Dermis microvascular lymphatic vessel endothelial cell (primary cell): ENCODE measurements at places on chromosomes 3 and 15. TPM values are rescaled to one million over a fixed set of nuclear protein-coding genes. Genes with fewer than 3 reads are reported as not detected.

The GPR62 gene
- total RNA-seq: under 0.01 TPM in 1 of 2 replicates, not detected in the other

The CTXN2 gene
- not detected in 2 replicates for total RNA-seq

The GOLGA6L9 gene
- 0.51 and 0.63 TPM in 2 replicates for total RNA-seq

The SMCO1 gene
- total RNA-seq: not detected in 2 replicates

The RARRES1 gene
- total RNA-seq: 1.7 and 3.4 TPM in 2 replicates

The EXD1 gene
- total RNA-seq: under 0.01 TPM in 1 of 2 replicates, not detected in the other

The CCR8 gene
- total RNA-seq: not detected in 2 replicates

The FBXO40 gene
- total RNA-seq: not detected in 2 replicates

The PIERCE2 gene
- total RNA-seq: 0.89 and 1.0 TPM in 2 replicates

The PLOD2 gene
- 70.2 and 81.0 TPM in 2 replicates for total RNA-seq

The IL12A gene
- 0.13 TPM in 1 of 2 replicates, not detected in the other for total RNA-seq

The SMAD6 gene
- 7.1 and 7.5 TPM in 2 replicates for total RNA-seq

The INSYN1 gene
- total RNA-seq: 0.13 and 0.51 TPM in 2 replicates

The DNAJB11 gene
- 38.3 and 38.9 TPM in 2 replicates for total RNA-seq

- no peak for DNase-seq
Measured at GRCh38 chr3:192331749-192332385, 395.5 kb downstream of the FGF12 start.

GRCh38 chr15:62770752-62771151, 271.8 kb upstream of the TPM1 start:
- no peak for DNase-seq

DNA sequence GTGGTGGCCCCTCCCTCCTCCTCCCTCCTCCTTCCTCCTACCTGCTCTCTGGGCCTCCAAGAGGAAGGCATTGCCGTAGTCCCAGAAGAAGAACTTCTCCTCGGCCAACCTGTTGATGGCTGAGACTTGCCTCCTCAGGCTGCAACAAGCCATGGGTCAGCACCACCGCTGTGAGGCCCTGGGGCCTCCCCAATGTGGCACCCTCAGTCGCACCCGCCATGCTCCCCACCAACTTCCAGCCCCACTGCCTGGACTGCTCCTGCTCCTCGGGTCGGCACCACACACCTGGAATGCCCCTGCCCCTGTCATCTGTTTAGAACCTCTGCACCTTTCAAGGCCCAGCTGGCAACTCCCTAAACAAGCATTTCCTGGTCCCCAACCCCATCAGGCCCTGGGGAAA, 17.6 kb downstream of the UROC1 start:
- DNase-seq: no peak

DNA sequence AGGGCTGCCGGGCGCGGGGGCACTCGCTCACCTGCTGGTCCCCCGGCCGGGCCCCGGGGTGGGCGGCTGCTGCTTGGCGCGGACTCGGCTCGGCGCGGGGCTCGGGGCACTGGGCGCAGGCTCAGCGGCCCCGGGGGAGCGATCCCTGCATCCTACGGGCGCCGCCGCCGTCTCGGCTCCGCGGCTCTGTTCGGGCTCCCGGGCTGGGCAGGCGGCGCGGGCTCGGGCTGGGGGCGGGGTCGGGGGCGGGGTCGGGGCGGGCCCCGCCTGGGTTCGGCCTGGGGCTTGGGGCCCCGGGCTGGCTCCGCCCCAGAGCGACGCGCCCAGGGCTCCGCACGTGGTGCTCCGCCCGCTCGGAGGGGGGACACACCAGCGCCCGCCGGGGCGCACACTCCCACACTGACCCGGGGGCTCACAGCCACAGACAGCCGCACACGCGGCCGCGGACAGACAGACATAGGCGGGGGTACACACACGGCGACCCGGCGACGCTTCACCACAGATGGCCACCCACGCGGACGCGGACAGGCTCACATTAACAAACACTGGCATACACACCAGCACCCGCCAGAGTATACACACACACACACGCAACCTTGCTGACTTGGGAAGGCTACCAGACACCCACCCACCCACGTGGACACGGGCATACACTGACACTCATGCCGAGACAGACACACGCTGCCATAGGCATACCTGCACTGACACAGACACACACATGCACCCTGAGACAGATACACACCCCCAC, at the start of gene SCN5A:
TSS of gene SCN5A (minus strand) at position 188 of the 748 bp plus-strand sequence. CDS start 16,380 bp downstream, outside the sequence.
- peak; percentile 60 for DNase-seq

DNA sequence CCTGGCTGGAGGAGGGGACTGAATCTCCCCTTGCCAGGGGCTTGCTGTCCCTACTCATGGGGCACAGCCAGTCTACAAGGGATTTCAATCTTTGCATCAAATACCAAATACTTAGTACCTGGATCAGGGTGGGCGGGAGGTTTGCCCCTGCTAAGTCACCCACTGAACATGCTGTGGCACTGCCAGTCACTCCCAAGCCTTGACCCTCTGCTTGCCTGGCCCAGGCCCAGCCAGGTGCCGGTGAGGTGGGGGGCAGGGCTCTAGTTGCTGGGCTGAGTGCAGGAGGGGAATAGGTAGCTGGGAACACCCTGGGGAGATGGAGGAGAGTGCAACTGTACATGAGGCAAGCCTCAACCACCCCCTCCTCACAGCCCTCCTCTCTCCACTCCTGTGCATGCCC, 136.3 kb upstream of the LRTM1 start:
- DNase-seq: no peak

- DNase-seq: no peak
Measured at GRCh38 chr15:39797407-39797806, 14.8 kb upstream of the FSIP1 start.

- DNase-seq: no peak
Measured at GRCh38 chr15:56734013-56734635, 815 bp upstream of the ZNF280D start.

- peak; percentile 70 for DNase-seq
Measured at GRCh38 chr15:35705884-35706585, 160.1 kb upstream of the DPH6 start.

DNA sequence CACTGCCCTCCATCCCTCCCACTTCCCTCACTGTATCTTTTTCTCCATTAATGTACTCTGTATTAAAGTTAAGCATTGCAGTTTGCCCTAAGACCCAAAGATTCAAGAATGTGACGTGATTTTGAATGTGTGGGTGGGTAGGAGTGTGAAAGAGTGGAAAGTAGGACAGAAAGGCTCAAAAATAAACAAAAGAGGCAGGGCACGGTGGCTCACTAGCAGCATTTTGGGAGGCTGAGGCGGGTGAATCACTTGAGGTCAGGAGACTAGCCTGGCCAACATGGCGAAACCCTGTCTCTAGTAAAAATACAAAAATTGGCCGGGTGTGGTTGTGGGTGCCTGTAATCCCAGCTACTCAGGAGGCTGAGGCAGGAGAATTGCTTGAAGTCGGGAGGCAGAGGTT, 18.4 kb downstream of the TFRC start:
- DNase-seq: no peak

GRCh38 chr3:40465111-40465407, 7.9 kb downstream of the RPL14 start:
- DNase-seq: no peak

- DNase-seq: no peak
Measured at GRCh38 chr3:46989146-46989810, 9.8 kb downstream of the NBEAL2 start.

- DNase-seq: no peak
Measured at GRCh38 chr3:139671863-139672646, 5.7 kb downstream of the NMNAT3 start.

DNA sequence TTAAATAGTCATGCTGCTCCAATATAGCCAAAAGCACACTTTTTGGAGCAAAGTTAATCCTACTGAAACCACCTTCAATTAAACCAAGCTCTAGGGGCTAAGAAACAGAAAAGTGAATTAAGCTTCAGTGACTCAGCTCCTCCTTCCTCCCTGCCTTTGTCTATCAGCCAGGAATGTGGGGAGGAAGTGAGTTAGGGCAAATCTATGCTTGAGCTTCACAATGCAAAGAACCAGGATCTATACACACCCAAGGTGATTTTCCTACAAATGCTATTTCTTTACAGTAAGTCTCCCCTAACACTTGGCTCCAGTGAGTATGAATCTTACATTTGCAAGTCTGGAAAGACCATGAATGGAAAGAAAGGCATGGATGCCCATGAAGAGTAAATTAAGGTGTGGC, 212.1 kb downstream of the P3H2 start:
- no peak for DNase-seq

DNA sequence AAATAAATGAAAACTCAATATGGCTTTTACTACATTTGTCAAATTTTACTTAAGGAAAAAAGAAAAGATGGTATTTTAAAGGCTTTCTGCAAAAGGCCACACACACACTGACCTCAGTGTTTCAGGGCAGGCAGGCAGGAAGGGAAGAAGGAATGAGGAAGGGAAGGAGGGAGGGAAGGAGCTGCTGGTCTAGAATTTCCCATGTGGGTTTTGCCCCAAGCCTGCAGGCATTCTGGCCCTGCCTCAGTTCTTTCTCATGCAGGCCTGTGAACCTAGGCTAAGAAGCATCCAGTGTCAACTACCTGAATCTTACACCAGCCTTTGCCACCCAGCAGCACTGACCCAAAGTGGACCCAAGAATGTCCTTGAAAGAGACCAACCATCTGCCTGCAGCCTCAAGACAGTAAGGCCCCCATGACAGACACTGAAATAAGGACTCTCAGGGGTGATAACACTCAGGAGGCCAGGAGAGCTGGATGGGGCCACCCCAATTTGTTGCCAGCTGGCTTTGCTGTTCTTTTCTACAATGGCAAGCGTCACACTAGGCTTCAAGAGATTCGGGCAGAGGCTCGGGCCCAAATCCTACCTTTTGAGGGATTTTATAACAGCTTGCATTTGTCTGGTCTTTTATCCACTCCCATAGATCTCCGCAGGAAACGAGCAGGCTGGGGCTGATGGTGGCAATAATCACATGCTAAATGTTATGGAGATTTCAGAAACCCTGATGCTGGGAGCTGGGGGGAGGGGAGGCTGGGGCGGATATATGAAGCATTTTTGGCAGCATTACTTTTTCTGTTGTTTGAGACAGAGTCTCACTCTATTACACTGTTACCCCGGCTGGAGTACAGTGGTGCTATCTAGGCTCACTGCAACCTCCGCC, 51.4 kb downstream of the XXYLT1 start:
- DNase-seq: no peak

DNA sequence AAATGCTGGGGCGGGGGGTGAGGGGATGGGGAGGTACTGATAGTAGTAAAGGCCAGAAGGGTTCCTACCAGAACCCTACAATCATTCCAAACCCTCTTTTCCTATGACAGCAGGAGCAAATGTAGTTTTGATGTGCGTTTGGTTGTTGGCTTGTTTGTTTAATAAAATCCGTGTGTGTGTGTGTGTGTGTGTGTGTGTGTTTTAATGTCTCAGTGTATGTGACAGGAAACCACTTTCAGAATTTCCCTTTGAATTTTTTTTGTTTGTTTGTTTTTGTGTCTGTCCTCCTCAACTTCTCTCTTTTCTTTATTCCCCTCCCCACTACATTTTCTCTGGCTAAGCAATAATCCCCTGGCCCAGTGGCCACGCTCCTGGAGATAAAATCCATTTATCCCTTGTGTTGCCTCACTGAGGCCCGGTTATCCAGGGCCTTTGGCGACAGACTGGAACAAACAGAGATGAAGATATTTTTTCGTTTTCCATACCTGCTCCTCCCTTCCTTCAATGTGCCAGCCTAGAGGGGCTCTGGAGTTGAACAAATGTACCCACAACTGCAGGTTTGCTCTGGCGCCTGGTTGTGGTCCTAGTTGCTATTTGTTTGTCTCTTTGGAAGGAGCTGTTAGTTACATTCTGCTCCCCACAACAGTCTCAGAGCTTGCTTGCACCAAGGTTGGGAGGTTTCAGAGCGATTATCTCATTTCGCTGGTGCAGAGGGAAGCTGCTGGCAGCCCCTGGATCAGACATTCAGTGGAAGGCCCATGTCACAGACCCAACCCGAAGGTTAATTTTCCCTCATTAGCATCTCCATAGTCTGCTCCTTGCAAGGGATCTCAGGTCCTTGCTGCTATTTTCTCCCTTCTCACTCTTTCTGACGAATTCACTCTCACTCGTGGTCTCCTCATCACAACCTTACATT, 17.9 kb downstream of the NR2F2 start:
- peak; percentile 70 for DNase-seq

GRCh38 chr3:116393199-116393598, 52.1 kb downstream of the LSAMP start:
- no peak for DNase-seq
